Astrocyte of the hippocampus (primary cell): ENCODE measurements at places on chromosomes 6 and 20.
A peak's percentile ranks its signal among the peaks of the same experiment; 100 is the strongest.

DNA sequence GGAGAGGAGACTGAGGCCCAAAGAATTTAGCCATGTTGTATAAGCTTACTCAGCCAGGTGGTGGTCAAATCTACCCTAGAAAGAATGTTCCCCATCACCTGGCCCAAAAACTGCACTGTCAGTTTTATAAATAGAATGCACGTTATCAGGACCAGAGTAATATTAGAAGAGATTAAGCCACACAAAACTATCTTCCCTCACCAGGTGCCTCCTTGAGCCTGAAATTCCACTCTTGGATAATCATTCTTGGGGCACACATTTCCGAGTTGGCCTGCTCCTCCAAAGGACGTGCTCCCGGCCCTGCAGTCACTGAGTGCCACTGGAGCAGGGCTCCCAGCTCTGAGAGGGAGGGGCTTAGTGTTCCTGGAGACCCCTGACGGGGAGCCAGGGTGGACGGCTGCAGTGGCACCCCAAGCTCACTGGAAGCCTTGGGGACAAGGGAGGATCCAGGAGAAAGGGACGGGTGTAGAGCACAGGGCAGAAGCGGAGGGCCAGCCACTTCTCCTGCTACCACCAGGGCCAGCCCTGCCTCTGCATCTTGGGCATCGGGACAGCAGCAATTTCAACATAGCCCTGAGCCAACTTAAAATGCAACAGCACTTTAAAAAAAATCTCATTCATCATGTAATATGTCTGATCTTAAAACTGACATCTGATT is 160.8 kb upstream of the QKI start:
- DNase-seq = no peak

GRCh38 chr6:95530176-95530819 is 47.0 kb upstream of the MANEA start:
- DNase-seq = no peak

DNA sequence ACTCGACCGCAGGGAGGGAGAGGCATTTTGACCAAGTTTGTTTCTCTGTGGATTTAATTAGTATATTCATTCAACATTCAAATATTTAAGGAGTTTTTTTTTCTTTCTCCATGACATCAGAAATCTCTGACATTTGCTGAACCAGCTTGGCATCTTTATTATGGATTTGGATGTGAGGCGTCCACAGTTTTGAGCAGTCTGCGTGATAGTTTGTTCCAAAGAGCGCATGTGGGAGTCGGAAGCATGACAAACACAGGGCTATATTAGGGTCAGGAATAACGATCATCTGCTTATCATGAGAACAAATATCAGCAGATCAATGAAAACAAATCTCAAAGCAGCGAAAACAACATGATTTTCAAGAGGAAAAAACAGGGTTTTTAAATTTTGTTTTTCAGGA is 373.2 kb downstream of the CDH4 start:
- no peak for DNase-seq

- no peak for DNase-seq
These were observed 17.2 kb upstream of the CRIP3 start for GRCh38 chr6:43325876-43326275.

DNA sequence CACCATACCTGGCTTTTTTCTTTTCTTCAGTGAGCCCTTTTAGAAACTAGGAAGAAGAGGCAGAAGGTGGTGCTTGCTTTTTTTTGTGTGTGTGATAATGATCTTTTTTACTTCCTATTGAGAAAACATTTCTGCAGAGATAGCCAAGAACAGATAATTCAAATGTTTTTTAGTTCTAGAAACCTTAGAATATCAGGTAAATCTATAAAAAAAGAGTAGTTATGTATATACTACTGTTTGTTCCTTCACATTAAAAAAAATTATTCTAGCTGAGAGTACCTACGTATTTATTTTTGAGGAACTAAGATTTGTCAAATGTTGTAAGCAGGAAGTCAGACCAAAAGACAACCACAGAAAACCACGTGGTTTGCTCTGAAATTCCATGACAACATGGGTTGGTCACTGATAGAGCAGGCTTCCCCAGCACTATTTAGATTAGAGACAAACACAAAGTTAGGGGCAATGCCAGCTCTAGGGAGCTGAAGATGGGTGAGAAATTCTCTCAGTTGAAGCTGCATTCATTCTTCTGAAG is 12.8 kb downstream of the STK4 start:
- peak; percentile 32 for DNase-seq

- DNase-seq = peak; percentile 35
These were observed 117.2 kb downstream of the IPCEF1 start for GRCh38 chr6:154239392-154239791.

- DNase-seq = no peak
These were observed 325.1 kb downstream of the CDH26 start for GRCh38 chr20:60283281-60283680.

DNA sequence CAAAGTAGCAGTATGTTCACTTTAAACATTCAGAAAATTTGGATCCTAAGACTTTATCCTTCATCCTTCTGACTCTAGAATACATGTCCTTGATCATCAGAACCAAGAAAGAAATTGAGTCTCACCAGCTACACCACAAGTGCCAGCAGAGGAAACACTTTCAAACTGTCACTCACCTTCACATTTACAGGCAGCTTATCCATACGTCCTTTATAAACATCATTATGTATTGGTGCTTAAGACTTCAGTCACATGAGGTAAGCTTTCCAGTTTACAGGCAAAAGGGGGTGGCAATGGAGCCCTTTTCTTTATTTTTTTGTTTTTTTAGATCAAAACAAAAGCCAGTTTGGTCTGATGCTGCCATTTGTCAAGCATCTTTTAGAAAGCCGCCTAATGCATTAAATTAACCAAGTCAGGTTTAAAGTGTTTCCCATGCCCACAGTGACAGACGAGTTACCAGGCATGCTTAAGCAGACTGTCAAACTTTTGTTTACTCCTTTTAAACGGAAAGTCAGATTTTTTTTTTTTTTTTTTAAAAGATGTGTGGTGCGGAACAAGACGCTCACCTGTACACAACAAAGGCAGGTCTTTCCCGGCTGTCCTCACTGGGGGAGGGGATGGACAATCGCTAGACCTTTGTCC is 952 bp upstream of the BRPF3 start:
- DNase-seq = no peak

GRCh38 chr20:36407199-36407733 is 101.1 kb downstream of the DLGAP4 start:
- no peak for DNase-seq

GRCh38 chr6:125507987-125508655 is 206.4 kb upstream of the HDDC2 start:
- peak; percentile 40 for DNase-seq

- DNase-seq = peak; percentile 26
These were observed 313.2 kb upstream of the JARID2 start for GRCh38 chr6:14932485-14933182.

DNA sequence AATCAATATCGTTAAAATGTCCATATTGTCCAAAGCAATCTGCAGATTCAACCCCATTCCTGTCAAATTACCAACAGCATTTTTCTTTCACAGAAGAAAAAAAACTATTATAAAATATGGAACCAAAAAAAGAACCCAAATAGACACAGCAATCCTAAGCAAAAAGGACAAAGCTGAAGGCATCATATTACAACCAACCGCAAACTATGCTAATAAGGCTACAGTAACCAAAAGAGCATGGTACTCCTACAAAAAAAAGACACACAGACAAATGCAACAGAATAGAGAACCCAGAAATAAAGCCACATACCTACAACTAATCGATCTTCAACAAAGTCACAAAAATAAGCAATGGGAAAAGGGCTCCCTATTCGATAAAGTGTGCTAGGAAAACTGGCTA is 49.2 kb downstream of the RNGTT start:
- DNase-seq = peak; percentile 37

DNA sequence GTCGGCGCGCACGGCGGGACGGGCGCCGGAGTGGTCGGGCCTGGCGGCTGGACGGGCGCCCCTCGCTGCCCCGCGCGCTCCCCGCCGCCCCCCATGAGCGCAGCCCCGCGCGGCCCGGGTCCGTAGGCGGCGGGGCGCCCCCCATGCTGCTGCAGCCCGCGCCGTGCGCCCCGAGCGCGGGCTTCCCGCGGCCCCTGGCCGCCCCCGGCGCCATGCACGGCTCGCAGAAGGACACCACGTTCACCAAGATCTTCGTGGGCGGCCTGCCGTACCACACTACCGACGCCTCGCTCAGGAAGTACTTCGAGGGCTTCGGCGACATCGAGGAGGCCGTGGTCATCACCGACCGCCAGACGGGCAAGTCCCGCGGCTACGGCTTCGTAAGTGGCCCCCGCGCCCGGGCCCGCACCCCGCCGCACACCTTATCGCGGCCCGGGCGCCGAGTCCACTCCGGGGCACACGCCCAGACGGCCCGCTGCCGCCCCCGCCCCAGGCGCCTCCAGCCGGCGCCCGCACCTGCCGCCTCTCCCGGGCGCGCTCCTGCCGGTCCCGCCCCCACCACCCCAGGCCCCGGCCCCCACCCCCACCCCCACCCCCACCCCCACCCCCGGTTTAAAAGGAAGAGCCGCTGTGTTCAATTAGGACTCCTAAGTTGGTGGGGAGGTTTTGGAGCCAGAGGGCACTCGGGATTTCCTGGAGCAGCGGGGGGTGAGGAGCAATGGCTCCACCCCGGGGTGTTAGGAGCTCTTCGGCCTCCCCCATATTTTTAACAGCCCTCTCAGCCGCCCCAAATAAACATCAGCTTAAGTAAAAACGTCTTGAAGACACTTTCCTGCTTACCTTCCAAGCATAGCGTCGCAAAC is 474 bp downstream of the RBM38 start:
- DNase-seq = peak; percentile 49

GRCh38 chr6:22366214-22366613 is 69.4 kb upstream of the PRL start:
- no peak for DNase-seq

GRCh38 chr6:25277857-25278256 is 1.3 kb upstream of the CARMIL1 start:
- peak; percentile 8 for DNase-seq

DNA sequence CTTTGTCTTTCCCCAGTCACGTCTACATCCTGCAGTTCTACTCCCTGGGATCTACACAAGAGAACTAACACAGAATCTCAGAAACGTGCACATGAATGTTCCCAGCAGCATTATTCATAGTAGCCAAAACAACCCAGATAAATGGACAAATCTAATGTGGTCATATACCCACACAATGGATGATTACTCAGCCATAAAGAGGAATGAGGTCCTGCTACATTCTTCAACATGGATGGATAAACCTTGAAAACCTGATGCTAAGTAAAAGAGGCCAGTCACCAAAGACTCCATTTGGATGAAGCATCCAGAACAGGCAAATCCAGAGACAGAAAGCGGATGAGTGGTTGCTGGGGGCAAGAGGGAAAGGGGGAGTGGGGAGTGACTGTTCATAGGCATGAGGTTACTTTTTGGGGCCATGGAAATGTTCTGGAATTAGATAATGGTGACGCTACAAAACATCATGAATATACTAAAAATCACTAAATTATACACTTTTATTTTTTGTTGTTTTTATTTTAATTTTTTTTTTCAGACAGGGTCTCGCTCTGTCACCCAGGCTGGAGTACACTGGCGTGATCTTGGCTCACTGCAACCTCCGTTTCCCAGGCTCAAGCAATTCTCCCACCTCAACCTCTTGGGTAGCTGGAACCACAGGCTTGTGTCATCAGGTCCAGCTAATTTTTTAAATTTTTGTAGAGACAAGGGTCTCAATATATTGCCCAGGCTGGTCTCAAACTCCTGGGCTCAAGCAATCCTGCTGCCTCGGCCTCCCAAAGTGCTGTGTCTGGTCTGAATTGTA is 50.8 kb upstream of the DSN1 start:
- peak; percentile 90 for DNase-seq

- DNase-seq = no peak
These were observed 74.9 kb downstream of the HS3ST5 start for GRCh38 chr6:114267897-114268296.

- no peak for DNase-seq
These were observed 21.0 kb downstream of the APMAP start for GRCh38 chr20:24971376-24972101.

DNA sequence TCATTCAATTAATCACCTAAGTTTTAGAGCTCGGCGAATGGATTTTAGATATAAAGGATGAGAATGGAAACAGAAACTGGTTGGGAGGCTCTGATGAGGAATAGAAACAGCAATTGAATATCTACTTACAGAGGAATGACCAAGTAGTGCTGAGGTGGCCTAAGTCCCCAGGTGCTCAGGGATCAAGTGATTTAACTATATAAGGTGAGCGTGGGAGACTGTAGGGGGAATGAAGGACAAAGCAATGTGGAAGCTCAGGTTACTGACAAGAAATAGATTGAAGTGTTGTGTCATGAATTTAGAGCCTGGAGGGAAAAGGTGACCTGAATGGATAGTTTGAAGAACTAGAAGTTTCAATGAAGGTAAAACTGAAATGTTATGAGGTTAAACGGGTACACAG is 495.4 kb upstream of the SOX4 start:
- no peak for DNase-seq

DNA sequence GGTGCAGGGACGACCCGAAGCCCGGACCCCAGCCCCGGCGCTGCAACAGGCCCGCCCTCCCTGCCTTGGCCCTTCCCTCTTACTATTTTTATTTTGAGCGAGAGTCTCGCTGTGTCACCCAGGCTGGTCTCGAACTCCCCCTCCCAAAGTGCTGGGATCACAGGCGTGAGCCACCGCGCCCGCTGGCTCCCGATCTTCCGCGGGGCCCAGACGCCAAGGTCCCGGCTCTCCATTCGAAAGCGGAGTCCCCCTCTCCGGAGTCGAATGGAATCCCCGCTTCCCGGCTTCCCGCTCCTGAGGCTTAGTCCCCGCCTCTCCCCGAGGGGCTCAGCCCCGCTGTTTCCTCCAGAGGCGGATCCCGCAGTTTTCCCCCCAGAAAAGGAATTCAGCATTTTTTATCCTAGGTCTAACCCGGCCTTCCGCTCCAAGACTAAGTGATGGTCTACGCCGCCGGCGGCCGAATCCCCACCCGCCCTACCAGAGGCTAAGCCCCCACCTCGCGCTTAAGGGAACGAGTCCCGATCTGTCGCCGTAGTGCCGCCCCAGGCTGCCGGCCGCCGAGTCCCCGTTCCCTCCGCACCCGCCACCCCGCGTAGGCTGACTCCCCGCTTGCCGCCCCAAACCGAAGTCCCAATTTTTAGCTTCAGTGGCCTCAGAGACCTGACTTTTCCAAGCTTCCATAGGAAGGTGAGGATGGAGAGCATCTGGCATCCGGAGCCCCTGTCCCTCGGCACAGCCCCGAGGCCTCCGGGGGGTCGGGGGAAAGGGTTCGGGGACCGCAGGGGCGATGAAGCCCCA is 11.5 kb upstream of the TMC2 start:
- peak; percentile 74 for DNase-seq

GRCh38 chr6:90194371-90194841 is 102.2 kb downstream of the BACH2 start:
- peak; percentile 68 for DNase-seq

DNA sequence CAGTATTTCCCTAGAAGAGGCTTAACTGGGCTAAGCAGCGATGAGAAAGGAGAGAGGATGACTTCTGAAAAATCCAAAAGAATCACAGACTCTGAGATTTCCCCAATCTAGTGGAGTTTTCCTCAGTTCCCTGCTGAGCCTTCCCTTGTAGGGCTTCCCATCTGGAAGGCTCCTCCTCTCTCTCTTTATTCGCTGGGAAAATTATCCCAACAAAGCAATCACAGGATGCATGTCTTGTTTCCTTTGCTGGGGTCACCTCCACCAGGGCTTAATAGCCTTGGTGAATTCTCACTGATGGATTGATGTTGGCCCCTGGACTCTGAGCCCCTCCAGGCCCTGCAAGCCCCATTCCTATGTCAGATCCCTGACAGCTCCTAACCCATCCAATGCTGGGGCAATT is 69.8 kb upstream of the MAFB start:
- DNase-seq = no peak

GRCh38 chr6:55293116-55293515 is 34.2 kb upstream of the GFRAL start:
- DNase-seq = peak; percentile 0
